Stimulated activated CD4-positive, alpha-beta T cell treated with anti-CD3 and anti-CD28 coated beads, TNF-alpha, amount 100 ng/mL, for 1 hour (primary cell): ENCODE measurements at places on chromosomes 6 and 20.
A peak's percentile ranks its signal among the peaks of the same experiment; 100 is the strongest.

GRCh38 chr20:39837561-39837960 is 851.5 kb downstream of the MAFB start:
- DNase-seq = no peak

DNA sequence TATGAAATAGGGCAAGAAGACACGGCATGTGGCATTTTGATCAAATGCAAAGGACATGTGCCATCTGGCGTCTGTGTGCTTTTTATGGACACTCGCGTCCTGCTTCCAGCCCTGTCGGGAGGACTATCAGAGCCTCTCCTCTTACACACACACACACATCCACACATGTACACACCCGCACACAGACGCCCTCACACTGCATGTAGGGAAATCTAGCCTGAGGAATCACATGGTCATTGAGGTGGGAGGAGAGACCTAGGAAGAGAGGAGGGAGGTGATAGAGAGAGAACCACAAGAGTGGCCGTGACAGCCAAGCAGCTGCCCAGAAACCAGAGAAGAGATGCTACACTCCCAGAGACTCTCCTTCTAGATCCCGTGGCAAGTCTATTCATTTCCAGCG is 105.9 kb upstream of the CDYL start:
- no peak for DNase-seq

GRCh38 chr6:28353981-28354676 is 4.4 kb downstream of the ZKSCAN3 start:
- DNase-seq = no peak

DNA sequence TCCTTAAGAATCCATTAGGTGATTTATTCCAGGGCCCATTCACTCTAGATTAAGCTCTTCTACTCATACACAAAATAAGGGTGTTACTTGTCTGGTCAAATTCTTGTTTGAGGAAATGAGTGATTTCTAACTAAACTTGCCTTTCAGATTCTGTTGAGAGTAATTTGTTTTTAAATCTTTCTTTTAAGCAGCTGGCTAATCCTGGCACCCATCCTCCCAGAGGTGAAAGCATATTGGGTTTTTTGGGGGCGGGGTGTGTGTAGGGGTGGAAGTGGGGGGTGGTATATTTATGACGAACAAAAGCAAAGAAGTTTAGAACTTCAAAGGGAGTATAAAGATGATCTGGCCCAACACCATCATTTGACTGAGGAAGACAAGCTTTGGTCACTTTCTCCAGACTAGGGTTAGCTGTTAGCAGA is 94.7 kb downstream of the RTN4IP1 start:
- no peak for DNase-seq

DNA sequence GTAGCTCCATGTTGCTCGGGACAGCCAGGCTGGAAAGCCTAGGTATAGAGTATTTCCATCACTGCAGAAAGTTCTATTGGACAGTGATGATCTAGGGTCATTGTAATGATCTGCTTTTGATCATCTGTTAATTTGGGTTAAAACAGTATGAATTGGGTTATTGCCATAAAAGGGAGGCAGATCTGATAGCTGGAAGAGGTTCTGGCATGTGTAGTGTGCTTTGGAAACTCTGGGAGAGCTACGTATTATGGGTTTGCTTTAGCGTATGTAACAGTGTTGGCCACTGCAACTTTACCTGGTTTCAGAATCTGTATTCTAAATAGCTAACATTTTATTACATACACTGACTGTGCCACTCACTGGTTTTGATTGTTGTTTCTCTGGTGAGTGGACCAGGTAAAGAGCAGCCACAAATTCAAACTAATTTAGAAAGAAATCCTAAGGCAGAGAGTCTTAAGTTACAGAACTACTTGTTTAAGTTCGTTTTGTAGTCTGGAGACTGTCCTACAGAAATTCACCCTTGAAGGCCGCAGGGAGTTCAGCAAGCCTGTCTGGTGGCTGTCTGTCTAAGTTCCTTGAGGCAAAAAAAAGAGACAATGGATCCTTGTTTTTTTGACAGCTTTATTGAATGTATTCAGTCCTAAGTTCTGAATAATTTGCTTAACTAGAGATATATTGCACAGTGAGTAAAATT is 300.3 kb downstream of the PRL start:
- DNase-seq = no peak

DNA sequence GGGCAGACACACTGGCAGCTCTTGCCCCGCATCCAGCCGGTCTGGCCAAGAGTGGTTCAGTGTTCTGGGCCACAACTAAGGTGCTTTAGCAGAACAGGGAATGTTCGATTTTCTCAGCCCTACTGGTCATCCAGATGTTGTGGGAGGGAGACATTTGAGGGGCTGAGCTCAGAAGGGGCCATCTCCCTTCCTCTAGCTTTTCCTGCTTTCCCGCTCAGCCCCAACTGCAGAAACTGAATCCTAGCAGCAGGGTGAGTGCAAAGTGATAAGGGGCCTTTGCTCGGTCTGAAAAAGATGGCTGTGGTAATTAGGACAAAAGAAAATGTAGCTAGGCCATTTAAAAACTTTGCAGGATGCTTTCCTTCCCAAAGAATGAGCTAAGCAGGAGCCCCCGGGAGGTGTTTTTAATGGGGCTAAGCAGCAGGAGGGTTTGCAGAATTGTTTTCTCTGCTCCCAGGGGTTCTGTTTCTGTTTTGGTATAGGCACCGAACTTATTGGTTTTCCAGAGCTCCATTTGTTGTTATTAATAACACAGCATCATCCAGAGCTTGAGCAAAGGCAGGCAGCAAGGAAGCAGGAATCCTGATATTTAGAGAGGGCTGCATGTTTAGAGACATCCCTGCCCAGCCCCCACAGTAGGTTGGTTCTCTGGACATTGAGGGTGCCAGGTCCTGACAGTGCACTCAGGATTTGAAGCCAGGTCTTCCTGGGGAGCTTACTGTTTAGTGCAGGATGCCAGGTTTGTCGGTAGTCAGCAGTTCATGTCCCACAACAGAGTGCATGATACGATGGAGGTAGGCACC is 210.9 kb downstream of the SLC24A3 start:
- no peak for DNase-seq

GRCh38 chr6:3081960-3082359 is 13.7 kb downstream of the RIPK1 start:
- no peak for DNase-seq

DNA sequence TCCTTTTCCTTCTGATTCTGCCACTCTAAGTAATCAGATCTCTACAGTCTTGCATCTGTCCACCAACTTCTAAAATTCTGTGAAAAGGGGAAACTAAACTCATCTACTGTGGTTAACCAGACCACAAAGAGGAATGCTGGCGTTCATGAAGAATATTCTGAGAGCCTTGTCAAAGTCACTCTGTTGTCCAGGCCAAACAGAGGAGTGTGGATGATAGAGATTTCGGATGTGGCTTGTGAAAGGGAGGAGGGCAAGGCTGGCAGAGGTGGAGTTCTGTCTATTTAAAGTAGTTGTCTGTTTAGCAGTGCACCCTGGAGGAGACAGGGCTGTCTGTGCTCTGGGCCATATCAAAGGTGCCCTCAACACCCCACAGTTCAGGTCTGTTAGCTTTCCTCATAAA is 33.9 kb downstream of the CCN2 start:
- DNase-seq = no peak

GRCh38 chr20:39825950-39826349 is 863.1 kb downstream of the MAFB start:
- DNase-seq = no peak

- no peak for DNase-seq
Measured at GRCh38 chr20:8369311-8369710, 237.2 kb downstream of the PLCB1 start.

DNA sequence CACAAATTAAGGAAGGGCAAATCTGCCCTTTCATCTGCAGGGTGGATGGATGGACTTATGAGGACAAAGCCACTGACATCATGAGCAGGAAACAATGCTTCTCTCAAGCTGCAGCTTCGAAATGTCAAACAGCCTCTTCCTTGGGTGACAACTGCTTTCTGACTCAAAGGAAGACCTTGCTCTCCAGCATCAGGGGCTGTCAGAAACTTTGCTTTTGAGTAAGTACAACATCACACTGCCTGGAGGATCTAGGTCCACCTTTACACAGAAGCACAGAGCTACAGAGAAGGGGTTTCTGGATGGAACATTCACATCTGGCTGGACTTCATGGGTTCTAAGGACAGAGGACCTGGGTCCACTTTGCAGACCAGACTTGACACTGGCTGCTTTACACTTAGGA is 5.9 kb downstream of the CST1 start:
- no peak for DNase-seq

DNA sequence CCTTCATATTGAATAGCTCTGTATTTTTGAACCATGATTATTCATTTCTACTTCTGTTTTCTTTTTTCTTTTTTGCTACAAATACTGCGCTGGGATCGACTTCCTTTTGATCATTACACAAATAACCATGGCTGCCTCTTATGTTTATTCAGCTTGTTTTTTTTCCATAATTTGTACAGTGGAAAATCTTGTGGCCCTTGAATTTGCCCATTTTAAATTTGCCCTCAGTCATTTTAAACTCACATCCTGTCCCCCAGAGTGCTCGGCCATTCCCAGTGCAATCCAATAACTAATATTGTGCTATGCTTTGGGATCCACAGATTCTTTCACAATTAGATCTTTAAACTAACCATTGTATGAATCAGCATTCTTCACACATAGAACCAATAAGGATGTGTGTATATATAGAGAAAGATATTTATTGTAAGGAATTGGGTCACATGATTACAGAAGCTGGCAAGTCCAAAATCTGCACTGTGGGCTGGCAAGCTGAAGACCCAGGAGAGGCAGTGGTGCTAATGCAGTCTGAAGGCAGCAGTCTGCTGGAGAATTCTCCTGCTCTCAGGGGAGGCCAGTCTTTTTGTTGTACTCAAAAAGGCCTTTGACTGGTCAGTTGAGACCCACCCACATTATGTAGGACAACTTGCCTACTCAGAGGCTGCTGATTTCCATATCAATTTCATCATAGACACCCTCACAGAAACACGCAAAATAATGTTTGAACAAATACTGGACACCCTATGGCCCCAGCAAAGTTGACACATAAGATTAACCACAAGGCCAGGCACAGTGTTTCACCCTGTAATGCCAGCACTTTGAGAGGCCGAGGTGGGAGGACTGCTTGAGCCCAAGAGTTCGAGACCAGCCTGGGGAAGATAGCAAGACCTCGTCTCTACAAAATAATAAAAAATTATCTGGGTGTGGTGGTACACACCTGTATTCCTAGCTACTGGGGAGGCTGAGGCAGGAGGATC is 147.1 kb downstream of the MTHFD1L start:
- no peak for DNase-seq

DNA sequence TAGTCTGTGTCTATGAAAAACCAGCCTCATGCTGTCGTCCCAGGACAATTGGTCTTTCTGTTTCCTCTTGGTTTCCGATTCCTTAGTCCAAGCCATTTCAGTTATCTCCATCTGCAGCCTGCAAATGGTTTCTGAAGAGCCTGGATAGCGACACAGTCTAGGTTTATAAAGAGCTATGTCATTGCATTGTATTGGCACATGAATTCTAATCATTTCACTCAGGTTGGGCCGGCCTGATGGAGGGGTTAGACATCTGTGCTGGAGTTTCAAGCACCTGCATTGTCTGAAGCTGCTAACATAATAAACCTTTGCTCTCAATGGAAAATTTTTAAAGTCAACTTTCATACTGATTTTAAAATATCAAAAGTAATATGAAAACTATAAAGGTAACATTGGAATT is 232.6 kb upstream of the MAP3K7 start:
- DNase-seq = no peak

GRCh38 chr6:25166955-25167748 is 112.0 kb upstream of the CARMIL1 start:
- DNase-seq = no peak

GRCh38 chr20:38207621-38208020 is 42.6 kb upstream of the TGM2 start:
- no peak for DNase-seq

DNA sequence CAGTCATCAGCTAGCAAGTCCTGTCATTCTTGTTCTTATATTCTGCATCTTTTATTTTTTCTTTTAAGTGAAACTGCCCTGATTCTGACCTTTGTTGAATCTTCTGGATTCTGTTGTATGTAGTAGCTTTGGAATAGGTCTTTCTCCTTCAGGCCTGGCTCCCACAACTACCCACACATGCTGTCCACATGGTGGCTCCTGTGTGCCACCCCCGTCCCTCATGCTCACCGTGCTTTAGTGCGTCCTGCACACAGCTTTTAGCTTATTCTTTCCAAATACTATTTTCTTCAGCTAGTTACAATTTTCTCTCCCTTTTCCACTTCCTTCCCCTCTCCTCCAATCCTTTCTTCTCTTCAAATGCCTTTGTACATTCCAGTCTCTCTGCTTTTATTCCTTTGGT is 61.8 kb downstream of the CTNNBL1 start:
- DNase-seq = no peak

DNA sequence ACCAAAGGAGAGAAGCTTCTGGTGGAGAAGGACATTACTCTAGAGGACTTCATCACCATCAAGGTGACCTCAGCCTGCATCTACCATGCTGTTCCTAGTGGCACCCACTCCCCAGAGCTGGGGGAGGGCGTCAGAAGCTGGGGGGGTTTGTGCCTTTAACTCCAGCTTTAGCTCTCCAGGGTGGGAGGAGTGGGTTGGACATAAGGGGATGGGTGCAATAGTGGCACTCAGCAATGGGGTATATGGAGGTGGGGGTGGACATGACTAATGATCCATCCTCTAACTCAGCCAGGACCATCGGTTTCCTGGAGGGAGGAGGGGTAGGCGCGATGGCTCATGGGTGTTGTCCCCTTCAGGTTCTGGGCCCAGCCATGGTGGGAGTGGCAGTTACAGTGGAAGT is 40.1 kb downstream of the SNRPB start:
- DNase-seq = no peak

GRCh38 chr6:48109944-48110343 is 1.1 kb downstream of the PTCHD4 start:
- DNase-seq = no peak

DNA sequence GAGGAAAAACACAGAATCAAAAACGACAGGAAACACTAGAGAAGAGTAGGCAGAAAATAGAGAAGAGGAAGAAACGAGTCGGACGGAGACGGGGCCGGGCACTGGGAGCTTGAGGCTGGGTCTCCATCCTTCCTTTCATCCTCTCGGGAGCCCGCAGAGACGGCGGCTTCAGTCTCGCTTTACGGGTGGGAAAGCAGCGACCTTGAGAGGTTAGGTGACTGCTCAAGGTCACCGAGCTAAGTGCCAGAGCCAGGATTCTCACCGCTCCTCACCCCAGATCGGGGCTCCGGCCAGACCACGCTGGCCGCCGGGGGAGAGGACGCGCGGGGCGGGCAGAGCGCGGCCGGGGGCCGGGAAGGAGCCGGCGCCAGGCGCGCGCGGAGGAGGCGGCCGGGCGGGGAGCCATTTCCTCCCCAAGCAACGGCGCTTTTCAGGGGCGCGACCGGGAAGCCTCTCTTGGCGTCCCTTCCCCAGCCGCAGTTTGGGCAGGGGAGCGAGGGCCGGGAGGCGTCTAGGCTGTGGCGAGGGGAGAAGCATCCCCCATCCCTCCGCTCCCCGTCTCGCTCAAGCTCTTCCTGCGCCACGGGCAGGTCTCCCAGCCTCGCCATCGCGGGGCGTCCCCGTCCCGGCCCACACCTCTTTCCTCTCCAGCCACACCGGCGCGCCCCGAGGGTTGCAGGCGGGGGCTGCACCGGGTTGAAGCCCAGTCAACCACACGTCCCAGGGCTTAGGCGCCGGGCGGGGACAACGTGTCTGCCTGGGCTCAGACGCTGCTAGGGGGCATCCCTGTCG is 24.1 kb upstream of the MAP3K7 start:
- DNase-seq = no peak

GRCh38 chr6:6046716-6047115 is 40.0 kb upstream of the NRN1 start:
- DNase-seq = no peak

- peak; percentile 40 for DNase-seq
Measured at GRCh38 chr20:53643031-53643832, 49.6 kb upstream of the ZNF217 start.

GRCh38 chr6:128676456-128676855 is 156.1 kb upstream of the PTPRK start:
- DNase-seq = no peak

- DNase-seq = no peak
Measured at GRCh38 chr6:22350109-22350508, 53.3 kb upstream of the PRL start.
